ENCODE measurements at places on chromosomes 12 and 14.

DNA sequence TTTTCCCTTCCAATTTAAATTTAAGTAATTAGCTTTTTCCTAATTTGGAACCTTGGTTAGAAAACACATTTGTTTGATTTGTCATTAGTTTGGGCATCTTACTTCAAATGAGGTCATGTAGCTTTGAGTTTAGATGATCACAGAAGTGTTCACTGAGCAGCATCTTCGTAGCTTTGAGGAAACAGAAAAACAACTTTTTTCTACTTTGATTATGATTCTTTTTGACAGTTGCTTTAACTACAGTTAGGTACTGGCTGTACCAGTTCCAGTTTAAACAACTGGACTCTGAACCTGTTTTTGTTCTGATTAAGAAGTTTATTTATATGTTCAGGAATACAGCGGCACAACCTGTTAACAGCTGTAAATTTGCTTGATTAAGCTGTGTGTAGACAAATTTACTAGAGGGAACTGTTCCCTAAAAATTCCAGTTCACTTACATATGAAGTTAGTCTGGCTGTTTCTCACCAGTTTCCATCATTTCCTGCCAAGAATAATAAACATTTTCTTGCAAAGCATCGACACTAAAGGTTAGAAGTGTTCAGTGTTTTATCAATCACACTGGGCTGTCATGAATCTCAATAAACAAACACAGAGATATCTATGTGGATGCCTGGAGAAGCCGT lies 191.9 kb downstream of the RAD51B start:
- DNase-seq: no peak

DNA sequence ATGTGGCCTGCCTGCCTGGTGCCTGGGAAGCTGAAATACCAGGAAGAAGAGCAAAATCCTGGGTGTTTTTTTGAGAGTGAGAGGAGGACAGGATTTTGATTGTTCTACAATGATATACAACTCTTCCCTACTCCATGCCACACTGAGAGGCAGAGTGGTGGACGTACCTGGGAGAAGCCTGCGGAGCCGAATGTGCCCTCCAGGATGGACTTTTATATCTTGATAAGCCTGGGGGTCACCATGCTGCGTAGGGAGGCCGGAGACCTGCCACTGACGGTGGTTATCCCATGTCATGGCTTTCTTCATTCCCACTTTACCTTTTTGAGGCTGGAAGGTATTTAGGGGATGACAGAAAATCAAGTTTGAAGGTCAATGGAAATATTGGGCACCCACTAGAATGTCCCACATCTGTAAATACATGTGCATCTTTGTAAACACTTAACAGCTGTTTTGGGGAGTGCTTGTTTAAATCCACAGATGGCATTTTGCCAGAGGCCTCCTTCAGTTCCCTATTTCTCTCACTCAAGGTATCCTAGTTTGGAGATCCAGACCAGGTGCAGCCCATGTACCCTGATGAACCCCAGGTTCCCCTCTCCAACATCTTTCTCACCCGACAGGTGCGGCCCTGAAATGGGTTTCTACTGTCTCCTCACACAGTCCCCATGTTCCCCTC lies 1.1 kb upstream of the GLT1D1 start:
- DNase-seq: no peak

DNA sequence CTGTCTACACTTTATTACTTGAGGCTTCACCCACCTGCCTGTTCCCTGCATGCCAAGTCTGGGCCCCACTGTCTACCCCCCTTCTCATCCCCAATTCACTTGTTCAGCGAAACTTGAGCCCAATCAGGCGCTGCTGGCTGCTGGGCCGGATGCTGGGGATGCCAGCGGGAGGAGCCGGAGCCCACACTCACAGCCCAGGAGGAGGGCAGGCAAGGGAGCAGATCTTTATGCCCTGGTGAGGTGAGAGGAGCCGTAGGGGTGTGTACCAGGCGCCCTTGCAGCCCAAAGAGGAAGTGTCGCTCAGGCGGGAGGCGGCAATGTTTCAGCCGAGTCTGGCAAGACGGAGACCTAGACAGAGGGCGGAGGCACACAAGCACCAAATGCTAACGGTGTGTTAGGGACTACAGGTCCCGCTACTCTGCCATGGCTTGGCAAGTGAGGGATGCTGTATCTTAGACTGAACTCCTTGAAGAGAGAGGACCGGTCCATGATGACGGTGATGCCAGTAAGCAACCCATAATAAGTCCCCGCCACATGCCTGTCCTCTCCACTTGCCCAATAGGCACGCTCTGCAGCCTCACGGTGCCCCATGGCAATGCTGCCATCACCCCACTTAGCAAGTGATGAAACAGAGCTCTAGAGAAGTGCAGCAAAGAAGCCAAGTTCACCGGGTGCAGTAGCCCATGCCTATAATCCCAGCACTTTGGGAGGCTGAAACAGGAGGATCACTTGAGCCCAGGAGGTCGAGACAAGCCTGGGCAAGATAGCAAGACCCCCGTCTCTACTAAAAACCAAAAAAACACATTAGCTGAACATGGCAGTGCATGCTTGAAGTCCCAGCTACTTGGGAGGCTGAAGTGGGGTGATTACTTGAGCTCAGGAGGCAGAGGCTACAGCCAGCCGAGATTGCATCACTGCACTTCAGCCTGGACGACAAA lies 41.6 kb downstream of the LRRC74A start:
- DNase-seq: peak; percentile 19

DNA sequence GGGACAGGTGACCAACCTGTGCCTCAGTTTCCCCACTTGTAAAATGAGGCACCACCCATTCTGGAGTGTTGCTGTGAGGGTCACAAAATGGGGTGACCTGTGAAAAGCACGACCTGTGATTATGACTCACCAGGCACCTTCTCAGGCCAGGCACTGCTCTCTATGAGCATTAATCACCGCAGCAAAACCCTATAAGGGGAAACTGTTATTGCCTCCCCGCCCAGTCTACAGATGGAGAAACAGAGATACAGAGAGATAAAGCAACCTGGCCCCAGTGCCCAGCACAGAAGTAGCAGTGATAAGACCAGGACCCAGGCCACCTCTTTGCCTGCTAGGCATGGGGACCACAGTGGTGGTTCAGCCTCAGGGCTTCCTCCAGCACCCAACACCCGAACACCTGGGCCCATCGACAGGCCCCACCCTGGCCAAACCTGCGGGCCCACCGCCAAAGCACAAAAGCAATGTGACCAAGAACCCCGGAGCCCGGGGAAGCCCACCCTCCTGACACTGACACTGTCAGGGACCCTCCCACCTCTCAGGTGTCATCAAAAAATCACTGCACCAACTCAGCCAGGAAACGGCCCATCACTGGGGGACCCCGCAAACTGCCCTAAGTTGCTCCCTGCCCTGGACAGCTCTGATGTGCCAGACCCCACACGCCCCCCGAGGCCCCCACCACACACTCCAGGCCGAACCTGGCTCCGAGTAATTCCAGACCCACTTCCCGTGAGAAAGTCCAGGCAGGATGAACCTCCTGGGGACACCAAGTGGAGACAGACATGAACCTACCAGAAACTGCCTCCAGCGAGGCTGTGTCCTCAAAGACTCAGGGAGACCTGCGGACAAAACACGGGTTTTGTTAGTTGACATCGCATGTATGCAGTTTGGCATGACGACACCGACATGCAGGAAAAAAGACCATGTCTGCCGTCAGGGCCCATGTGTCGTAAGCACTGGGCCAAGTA lies 32.4 kb downstream of the NCOR2 start:
- no peak for DNase-seq

DNA sequence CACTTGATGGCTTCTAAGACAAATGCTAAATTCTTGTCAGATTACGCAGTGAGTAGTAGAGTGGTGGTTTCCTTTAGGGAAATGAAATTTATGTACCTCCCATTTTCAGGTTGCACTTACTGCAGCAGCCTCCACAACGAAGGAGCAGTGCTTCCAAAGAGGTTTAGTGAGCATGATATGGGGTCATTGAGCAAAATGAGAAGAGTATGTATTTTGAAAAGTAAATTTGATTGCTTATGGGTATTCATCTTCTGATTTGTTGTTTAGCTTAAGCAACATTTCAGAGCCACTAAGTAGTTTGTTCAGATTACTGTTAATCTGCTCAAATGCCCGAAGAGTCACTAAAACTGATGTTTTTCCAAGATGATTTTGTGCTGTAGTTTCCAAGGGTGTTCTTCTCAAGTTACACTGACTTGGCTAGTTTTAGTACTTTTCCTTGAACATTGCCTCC lies 493.6 kb downstream of the PCNX1 start:
- DNase-seq: no peak

Data from activated T-cell treated with anti-CD3 and anti-CD28 coated beads for 4 hours (primary cell).